NCI-H1417 (cell line): ENCODE measurements at places on chromosomes 16 and 17.

DNA sequence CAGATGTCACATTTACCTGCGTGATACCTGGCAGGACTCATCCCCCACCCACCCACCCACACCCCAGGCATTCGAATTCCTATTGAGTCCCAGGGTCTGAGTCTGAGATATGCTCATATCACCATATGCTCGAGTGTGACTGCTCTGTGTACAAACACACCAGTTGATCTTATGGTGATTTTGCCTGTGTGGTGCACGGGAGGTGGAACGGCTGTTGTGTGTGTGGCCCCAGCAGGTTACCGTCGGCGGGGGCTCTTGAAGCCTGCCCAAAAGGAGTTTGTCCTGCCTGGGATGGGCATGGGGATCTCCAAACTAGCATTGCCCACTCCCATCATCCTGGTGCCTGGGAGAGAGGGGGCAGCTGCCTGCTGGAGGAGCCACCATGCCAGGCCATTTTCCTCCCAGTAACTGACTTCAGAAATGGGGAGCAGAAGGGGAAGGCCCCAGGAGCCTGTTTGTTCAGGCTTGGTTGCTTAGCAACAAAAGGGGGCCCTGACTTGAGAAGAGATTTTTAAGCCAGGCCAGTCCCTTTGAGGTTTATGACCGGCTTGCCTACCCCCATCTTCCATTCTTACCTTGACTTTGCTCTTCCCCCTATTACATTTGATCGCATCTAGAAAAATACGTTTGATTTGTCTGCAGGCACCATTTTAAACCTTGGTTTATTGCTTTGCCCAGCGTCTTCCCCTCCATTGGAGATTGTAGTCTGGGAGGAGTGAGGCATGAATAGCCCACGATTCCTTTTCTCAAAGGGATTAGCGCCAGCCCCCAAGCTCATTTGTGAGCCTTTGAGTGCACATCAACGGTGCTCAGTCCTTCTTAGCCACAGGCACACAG lies 217.7 kb downstream of the CCDC182 start:
- no peak for DNase-seq

GRCh38 chr17:49035470-49036269 lies 38.5 kb downstream of the IGF2BP1 start:
- DNase-seq, result peak; percentile 27

DNA sequence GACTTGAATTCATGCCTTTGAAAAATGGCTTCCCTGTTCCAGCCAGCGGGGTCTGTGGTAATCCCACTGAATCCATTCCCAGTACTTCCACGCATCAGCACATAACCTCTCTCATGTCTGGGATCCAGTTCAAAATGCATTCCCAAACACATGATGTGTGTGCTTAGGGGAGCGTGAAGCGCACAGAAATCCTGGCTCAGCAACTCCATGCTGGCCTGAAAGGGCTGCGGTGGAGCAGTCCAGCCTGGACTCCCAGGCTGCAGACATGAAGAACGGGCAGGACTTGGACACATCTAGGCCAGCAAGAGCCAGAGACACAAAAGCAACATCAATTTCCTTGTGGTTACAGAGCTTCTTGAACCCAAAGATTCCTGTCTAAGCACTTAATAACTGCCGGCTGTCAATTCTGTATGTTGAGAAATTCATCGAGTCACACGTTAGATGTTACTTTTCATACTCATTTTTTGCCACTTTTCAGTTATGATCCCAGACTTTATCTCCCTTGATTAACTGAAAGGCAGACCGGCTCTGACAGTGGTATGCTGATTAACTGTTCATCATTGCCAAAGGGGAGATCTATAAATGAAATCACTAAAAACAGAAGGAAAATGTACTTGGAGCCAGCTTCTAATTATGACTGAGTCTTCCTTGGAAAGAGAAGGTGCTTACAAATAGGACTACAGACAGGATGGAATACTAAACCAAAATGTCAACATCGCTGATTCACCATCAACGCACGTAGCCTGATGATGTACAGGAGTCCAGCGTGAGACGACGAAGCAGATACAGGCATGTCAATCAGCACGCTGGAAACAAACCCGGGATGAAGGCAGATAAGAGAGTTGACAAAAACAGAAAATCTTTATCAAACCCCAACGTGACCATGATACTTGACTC lies 23.0 kb downstream of the NSMCE1 start:
- DNase-seq, result no peak

DNA sequence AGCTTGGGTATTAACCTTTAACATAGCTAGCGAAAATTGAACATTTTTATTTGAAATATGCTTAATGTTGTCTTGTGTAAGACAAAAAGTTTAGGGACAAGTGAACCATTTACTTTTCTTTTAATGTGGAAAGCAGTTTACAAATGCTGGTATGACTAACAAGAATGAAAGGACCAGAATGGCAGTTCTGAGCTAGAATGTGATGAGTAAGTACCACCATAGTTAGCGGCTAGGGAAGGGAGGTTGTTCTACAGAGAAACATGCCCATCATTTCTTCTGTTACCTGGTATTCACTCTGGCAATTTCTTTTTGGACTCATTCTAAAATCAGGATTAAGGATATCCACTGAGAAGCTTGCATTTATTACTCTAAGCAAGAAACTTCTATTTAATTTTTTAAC lies 121.1 kb downstream of the WWOX start:
- DNase-seq, result no peak

GRCh38 chr17:10121971-10122707 lies 76.3 kb downstream of the GAS7 start:
- DNase-seq, result no peak

DNA sequence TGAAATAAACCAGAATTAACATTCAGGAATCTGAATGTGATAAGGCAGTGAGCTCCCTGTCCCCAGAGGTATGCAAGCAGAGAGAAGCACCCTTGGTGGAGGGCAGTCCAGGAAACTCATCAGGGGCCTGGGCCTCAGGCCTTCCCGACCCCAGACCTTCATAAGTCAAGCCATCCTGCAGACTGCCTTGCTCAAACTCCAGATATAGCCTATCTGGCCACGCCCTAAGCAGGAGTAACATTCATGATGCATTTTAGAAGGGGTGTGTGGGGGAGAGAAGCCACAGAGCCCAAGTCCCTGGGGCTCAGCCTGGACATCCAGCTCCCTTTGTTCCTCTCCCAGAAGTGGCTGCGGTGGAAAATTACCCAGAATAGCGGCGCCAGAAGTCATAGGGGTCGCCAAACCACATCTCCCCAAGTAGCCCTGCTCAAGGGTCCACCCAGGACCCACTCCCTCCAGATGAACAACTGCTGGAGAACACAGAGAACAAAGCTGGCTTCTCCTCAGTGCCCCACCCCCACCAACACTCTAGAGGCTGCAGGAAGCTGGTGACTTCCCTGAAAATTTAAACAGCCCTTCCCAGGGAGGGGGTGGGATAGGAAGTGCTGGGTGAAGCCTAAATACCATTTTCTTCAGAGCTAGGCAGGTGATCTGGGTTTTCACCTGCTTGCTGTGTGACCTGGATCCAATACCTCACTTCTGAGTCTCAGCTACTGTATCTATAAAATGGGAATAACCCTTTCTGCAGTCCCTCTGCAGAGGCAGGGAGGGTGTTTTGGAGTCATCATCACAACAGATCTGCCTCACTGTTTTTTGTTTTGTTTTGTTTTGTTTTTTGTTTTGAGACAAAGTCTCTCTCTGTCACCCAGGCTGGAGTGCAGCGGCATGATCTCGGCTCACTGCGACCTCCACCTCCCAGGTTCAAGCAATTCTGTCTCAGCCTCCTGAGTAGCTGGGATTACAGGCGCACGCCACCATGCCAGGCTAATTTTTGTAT lies 1.5 kb upstream of the SREBF1 start:
- peak; percentile 15 for DNase-seq

GRCh38 chr17:42404326-42405055 lies 16.2 kb upstream of the STAT3 start:
- no peak for DNase-seq

DNA sequence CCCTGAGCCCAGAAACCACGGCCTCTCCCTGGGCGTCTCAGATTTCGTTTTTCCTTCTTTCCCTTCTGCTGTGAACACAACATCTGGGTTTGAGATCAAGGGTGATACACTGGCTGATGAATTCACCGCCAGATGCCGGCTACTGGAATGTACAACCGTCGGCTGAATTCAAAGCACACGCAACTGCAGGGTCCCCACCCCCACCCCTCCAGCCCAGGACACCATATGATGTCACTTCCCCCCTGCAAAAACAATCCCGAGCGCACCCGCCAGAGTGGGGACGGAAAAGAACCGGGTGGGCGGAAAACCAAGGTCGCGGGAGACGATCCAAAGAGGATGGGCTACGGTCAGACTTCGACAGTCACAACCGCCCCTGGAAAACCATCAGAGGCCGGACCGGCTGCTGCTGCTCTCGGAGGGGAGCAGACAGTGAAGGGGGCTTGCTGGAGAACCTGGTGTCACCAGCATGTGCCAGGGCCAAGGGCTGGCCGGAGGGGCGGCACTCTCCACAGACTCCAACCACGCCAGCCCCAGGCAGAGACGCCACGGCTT lies 23.3 kb downstream of the CEP295NL start:
- DNase-seq, result no peak

- no peak for DNase-seq
Observed at GRCh38 chr16:72434159-72434558, 262.2 kb upstream of the PMFBP1 start.

DNA sequence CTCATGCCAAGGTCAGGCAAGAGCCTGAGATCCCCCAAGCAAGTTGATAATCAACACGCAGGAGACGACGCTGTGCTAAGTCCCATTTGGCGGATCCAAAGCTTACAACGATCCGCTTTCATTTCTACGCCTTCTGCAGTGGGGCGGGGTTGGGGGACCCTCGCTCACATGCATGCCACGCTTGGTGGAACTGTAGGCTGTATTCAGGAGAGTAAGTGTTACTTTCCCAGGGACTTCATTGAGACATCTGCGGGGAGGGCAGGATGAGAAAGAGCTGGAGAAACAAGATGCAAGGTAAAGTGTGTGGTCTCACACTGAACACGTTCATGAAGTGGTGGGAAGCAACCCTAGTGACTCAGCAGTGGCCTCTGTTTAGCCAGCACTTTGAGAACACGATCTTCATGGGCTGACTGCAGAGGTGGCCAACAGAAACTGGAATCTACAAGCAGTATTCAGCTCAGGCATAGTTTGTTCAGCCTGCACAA lies 100.5 kb downstream of the XYLT1 start:
- no peak for DNase-seq

GRCh38 chr17:39393736-39394135 lies 7.7 kb downstream of the FBXL20 start:
- no peak for DNase-seq

GRCh38 chr16:934178-934577 lies 36.6 kb downstream of the LMF1 start:
- DNase-seq, result no peak

GRCh38 chr17:3667366-3668278 lies 756 bp downstream of the TAX1BP3 start:
- no peak for DNase-seq

GRCh38 chr17:17723354-17724261 lies 42.4 kb downstream of the RAI1 start:
- DNase-seq, result peak; percentile 89

GRCh38 chr16:79687249-79688130 lies 87.0 kb upstream of the MAF start:
- no peak for DNase-seq

- DNase-seq, result no peak
Observed at GRCh38 chr16:79042886-79043285, 557.7 kb downstream of the MAF start.

DNA sequence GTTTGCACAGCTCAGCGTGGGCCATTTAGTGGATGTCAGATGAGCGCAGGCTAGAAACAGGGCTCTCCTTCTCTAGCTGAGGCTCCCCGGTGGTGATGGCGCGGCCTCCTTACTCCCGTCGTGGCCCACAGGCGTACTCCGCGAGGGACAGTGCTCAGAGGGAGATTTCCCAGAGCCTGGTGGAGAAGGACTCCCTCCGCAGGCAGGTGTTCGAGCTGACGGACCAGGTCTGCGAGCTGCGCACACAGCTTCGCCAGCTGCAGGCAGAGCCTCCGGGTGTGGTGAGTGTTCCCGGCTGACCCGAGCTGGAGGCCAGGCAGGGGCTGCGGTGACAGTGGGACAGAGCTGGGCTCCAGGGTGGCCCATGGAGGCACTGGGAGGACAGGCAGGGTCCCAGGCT lies 21.4 kb downstream of the CARD14 start:
- no peak for DNase-seq

GRCh38 chr16:52389045-52389444 lies 157.9 kb downstream of the TOX3 start:
- no peak for DNase-seq

GRCh38 chr16:67277999-67278772 lies 1.1 kb upstream of the PLEKHG4 start:
- no peak for DNase-seq

GRCh38 chr16:87276091-87276701 lies 41.0 kb downstream of the C16orf95 start:
- no peak for DNase-seq

- no peak for DNase-seq
Observed at GRCh38 chr17:61464130-61464842, 12.1 kb downstream of the TBX4 start.

GRCh38 chr17:16294560-16294959 lies 58.7 kb downstream of the CENPV start:
- DNase-seq, result no peak

GRCh38 chr17:78168903-78169793 lies 767 bp downstream of the SYNGR2 start:
- peak; percentile 38 for DNase-seq

DNA sequence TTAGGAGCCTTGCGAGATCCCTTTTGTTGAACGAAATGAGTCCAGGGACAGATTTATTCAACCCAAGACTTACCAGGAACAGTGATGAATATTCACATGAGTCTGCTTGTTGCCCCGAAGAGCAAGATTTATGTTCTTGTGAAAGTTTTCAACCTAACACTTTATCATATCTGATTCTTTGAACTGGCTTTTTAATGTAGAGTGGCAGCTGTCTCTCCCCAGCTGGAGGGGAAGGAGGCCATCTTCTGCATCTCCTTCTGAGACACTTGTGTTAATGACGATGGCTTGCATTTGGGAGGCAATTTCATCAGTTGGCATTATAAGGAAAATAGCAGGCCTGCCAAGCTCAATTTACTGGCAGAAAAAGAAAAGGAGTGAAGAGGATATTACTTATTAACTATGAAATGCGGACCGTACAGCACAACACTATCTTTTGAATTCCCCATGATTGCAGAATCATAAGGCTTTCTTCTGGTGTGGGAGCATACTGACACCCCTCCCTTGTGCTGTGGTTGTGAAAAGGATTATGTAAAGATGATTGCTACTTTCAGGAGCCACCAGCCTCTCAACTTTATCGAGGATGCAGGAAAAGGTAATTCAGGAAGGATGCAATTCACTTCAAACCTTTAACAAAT lies 35.7 kb downstream of the SMARCE1 start:
- no peak for DNase-seq
